ENCODE measurements at places on chromosomes 2 and 18.

DNA sequence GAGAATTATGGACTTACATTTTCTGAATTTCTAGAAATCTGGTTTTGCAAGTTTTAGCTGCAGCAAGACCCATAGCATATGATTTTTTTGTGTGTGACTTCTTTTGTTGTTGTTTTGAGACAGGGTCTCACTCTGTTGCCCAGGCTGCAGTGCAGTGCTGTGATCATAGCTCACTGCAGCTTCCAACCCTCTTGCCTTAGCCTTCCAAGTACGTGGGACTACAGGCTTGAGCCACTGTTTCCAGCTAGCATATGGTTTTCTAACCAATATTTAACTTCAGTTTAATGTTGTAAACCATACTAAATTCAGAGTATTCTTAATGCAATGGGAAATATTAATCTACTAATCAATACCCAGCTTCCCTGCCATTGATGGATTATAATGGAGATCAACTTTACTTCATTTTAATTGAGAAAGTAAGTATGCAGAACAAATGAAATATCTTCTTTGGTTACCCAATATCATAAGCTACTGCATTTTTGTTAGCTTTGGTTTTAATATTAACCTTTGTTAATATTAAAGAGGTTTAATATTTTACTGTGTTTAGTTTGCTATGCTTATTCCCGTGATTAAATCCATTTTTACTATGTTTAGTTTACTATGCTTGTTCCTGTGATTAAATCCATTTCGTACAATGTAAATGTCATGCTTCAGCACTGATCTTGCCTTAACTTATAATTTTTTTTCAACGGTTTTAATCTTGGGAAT, 273.4 kb upstream of the TMEFF2 start:
- no peak for DNase-seq

DNA sequence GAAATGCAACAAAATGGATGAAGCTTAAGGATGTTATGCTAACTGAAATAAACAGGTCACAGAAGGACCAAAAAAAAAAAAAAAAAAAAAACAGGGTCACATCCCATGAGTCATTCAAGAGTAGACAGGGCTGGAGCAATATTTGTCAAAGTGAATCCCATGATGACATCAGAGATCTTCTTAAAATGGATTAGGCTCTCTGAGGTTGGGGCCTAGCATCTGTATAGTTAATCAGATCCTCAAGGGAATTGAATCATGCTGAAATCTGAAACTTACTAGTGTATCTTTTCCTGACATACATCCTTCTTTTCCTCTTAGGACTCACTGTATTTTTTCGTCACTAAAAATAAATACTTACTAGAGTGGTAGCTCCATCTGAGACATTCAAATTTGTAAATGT, 380.6 kb upstream of the NXPH2 start:
- DNase-seq: no peak

DNA sequence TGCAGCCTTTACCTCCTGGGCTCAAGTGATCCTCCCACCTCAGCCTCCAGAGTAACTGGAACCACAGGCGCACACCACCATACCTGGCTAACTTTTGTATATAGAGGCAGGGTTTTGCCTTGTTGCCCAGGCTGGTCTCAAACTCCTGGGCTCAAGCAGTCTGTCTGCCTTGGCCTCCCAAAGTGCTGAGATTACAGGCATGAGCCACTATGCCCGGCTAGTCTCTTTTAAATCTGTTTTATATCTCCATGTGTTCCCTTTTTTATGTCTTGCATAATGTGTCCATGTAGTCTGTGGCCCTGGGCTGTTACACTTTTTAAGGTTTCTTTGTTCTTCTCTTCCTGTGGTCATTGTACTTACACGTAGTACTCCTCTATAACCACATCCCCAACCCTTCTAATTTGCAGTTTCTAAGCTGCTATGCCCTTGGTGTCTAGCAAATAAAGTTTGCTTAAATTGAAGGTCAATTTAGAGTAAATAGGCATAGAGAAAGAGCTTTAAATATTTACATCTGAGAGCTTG, 168.2 kb downstream of the MCFD2 start:
- DNase-seq: no peak

DNA sequence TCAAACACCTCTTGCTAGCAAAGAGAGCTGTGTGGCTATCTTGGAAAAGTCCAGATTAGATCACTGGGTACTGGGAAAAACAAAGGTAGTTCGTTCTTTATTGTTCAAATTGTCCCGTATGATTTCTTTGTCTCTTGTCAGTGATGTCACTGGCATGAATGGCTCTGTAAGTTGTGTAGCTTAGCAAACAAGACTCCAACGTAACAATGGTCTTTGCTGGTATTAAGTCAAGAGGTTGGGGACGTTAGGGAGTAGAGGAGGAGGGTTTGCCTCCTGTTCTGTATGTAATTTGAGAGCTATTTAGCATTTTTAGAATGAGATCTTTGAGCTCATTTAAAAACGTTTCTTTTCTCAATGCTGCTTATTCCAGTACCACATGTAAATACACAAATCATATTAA, 216.5 kb upstream of the SP5 start:
- no peak for DNase-seq

- DNase-seq: no peak
These were observed 5.8 kb downstream of the DPYSL5 start for GRCh38 chr2:26853751-26854150.

DNA sequence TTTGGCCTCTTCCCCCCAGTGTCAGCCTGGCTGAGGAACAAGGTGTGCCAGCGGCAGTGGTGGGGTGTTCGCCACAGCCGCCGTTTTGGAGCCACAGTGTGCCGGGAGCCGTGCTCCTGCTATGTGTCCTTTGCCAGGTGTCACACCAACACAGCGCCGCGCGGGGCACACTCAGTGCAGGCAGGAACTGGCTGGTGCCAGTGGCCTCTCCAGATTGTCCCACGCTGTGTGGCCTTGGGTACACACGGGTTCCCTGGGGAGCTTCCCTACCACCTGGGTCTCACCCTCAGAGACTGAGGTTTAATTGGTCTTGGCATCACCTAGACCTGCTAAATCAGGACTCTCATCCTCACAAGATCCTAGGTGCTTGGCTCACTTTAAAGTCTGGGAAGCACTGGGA, 171.6 kb downstream of the LDLRAD4 start:
- DNase-seq: no peak

GRCh38 chr2:95014126-95014708, 11.3 kb upstream of the MAL start:
- DNase-seq: no peak

DNA sequence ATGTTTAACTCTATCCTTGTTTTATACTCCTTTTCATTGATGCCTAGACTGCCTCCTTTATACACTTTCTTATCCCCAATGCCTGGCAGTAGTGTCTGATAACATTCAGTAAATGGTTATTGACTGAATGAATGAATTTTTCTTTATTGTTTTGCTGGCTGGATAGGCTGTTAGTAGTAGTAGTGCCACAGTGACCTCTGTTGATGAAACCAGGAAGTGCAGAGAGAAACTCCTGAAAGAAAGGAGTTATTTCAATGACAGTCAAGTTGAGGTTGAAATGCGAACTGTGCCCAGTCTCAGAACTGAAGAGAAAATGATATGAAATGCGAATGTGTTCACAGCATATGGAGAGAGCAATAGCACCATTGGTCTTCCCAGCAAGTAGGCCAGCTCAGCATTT, 26.8 kb upstream of the SLC9A2 start:
- no peak for DNase-seq

GRCh38 chr2:238818561-238818960, 29.3 kb upstream of the TWIST2 start:
- no peak for DNase-seq

DNA sequence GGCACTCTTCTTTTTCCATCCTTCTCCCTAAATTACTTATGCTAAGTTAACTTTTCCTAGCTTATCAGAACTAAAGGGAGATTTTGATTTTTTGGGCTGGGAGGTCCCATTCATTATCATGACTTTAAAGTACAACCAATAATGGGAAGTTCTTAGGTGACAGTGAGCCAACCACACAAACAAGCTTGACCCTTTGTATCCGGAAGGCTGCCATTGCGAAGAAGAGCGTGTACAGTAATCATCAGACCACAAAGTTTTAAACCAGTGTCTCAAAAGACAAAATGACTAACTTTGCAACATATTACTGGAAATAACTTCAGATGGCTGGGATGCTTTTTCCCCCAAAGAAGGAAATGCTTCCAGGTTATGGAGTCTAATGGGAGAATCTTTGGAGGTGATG, 298.1 kb downstream of the TGIF1 start:
- no peak for DNase-seq

DNA sequence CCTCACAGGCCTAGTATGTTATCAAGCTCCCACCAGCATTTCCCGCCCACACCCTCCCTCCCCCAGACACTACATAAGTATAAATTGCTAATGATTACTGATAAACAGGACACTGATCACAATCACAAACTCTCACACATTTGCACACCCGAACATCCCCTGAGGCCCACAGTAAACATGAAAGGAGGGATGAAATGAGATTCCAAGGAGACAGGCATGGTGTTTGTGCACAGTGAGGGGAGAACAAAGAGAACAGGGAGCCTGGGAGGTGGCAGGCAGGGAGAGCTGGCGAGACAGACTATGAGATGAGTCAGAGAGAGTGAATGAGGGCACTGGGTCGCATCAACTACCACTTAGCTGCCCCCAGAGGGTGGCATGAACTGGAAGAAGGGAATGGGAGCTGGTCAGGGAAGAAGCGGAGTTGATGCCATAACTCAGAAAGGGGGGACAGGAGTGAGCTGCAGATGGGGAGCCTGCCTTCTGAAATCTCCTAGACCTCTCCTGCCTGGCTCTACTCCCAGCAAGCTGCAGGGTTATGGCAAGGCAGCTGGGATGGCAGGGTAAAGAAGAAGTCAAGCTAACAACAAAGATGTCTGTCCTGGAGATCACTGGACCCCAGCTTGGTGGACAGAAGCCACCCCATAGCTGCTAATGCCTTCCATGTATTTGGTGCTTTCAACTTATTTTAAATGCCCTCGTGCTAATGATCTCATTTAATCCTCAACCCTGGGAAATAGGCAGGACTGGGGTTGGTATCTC, 5.1 kb downstream of the KIF3C start:
- DNase-seq: no peak

DNA sequence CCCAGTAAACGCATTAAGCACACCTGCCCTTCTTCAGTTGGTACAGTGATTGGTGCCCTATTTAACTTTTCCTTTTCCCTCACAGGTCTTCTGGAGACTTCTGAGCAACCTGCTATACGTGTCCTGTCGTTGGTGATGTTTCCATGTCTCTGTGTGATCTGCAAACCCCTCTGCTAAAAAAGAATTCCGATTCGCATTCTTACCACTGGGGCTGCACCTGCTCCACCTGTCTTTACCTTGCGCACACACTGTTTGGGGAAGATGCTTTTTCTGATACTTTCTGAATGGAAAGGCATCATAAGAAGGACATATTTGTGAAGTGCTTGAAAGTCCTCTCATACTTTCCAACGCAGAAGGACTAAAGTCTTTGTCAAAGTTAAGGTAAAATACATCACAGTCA, 323.9 kb upstream of the SOX11 start:
- DNase-seq: no peak

DNA sequence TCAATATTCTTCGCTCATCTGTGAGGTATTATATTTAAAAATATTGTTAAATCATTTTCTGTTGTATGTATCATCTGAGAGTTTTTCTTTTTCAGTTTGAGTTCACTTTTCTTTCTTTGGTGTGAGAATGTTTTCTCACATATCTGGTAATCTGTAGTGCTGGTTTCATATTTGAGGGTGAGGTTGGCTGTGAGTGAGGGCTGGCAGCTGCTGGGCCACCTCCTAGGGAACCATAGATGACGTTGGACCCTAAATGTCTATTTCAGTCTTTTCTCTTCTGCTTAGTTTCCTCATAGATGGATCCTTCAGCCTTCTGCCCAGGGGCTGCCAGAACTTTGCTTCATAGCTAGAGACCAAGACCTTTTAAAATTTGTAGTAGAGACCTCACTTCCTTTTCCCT, 33.5 kb downstream of the MGAT5 start:
- no peak for DNase-seq

DNA sequence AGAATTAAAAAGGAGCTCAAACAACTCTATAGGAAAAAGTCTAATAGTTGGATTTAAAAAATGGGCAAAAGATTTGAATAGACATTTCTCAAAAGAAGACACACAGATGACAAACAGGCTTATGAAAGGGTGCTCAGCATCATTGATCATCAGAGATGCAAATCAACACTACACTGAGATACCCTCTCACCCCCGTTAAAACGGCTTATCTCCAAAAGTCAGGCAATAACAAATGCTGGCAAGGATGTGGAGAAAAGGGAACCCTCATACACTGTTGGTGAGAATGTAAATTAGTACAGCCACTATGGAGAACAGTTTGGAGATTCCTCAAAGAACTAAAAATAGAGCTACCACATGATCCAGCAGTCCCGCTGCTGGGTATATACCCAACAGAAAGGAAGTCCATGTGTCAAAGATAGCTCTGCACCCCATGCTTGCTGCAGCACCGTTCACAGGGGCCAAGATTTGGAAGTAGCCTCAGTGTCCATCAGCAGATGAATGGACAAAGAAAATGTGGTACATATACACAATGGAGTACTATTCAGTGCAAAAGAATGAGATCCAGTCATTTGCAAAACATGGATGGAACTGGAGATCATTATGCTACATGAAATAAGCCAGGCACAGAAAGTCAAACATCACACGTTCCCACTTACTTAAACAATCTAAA, 46.7 kb upstream of the B3GNT7 start:
- DNase-seq: no peak

GRCh38 chr2:168712053-168712452, 90.4 kb upstream of the NOSTRIN start:
- DNase-seq: no peak

GRCh38 chr2:65754219-65754618, 321.8 kb upstream of the SPRED2 start:
- no peak for DNase-seq

Data from activated T-cell treated with anti-CD3 and anti-CD28 coated beads, Interleukin-2, amount 50 U/mL, for 1 hour (primary cell).